ENCODE measurements at places on chromosomes 2 and 18.
A peak's percentile ranks its signal among the peaks of the same experiment; 100 is the strongest.

- no peak for DNase-seq
These were observed 20.2 kb upstream of the DARS1 start for GRCh38 chr2:136005462-136006196.

DNA sequence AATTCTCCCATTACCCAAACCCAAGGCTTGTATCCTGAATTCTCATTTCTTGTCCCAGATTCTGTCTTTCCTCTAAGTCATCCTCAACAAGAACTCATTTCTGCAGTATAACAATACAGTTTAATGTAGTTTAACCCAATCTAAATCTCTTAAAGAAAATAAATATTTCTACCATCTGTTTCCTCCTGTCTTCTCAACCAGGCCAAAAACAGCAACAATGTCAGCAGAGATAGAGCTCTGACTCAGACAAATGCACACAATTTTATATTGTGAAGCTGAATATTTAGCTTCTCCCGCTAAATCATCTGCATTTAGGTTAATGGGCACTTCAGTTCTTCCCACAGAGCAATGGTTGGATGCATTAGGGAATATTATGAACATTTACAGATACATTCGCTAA lies 35.7 kb upstream of the KYNU start:
- DNase-seq = no peak

GRCh38 chr2:200159829-200160781 lies 146.4 kb upstream of the SPATS2L start:
- no peak for DNase-seq

DNA sequence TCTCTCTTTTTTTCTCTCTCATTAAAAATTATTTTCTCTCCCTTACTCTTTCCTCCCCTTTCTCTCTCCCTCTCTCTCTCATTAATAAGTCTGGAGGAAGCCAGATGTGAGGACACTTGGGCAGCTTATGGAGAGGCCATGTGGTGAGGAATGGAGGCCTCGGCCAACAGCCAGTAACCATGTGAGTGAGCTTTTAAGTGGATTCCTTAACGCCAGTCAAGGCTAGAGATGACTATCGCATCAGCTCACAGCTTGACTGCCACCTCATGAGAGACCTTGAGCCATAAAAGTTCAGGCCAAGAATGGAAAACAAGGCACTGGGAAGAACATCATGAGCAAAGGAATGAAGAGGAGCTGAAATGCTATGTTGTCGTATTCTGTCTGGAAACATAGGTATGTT lies 39.1 kb downstream of the ETAA1 start:
- DNase-seq = no peak

- no peak for DNase-seq
These were observed 2.9 kb upstream of the CNOT11 start for GRCh38 chr2:101249826-101250225.

DNA sequence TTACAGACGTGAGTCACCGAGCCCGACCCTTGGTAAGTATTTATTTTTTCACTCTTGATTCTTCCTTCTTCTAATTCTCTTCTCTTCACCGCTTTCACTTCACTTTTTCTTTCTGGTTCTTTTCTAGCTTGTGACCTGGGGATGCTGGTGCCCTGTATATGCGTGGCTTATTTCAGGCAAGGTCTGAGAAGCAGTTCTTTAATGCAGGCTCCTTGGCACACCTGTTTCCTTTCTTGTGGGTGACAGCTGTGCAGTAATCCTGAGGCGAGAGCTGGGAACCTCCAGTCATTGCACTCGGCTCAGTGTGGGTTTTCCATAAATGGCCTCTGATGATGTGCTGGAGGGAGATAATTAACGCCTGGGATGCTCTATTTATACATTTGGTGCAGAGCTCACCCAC lies 193.8 kb downstream of the TSN start:
- DNase-seq = no peak

DNA sequence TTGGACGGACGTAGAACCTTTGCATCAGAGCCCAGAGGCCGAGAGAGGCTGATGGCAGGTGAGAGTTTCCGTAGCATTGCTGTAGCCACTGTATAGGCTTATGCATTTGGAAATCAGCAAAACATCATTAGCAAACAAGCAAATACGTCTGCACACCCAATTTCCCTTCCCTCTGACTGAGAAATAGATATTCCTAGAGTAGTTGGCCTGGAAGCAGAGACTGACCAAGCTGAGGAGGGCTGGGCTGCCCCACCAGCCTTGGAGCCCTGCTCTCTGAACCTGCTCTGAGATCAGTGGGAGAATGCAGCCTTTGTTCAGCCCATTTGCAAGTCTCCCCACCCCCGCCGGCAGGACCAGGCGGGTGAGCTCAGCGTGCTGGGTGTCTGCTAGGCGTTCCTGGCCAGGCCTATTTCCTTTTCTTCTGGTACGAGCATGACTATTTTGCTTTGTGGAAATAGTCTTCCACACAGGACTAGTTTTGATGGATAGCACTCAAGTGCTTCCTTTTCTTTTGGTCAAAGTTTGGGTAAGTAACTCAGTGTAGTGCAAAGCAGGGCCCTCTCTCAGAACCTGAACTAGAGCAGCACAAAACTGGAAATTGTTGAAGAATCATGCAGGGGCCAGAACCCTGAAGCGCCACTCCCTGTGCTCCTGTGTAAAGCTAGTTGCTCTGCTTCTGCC lies 21.9 kb upstream of the RNF149 start:
- no peak for DNase-seq

- DNase-seq = peak; percentile 6
These were observed 76.6 kb downstream of the LRRC30 start for GRCh38 chr18:7307526-7307925.

DNA sequence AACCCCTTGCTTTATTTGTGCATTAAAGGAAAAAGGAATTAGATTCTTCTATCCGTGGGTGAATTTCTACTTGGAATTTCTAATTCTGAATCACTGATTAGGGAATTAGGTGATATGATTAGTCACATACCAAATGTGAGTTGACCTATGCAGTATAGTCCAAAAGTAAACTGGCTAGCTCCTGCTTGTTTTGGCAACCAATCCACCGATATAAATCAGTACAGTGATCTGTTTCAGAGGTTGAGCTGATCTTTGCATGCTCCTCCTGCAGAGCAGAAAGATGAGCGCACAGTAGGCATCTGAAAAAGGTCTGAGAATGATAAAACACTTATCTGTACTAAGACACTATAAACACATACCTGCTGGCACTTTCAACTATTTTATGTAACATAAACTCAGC lies 86.6 kb downstream of the LRP1B start:
- no peak for DNase-seq

DNA sequence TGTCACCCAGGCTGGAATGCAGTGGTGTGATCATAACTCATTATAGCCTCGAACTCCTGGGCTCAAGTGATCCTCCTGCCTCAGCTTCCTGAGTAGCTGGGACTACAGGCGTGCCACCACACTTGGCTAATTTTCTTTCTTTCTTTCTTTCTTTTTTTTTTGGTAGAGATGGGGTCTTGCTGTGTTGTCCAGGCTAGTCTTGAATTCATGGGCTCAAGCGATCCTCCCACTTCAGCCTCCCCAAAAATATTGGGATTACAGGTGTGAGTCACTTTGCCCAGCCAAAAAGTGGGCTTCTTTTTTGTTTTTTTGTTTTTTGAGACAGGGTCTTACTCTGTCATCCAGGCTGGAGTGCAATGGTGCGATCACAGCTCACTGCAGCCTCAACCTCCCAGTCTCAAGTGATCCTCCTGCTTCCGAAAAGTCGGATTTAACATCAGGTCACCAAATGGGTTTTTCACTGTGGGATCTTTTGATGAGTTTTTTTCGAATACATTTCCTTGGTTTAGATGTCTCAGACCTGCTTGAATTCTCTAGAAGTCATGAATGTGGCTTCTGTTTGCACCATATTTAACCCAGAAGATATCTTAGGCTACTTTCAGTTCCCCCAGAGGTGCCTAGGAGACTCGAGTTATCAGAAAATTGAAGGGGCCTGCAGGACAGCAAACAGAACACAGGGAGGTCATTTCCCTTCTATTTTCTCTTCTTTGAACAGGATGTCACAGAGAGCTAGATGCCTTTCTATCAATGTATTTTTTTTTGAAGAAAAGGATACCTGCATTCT lies 8.9 kb downstream of the RAB31 start:
- DNase-seq = no peak

DNA sequence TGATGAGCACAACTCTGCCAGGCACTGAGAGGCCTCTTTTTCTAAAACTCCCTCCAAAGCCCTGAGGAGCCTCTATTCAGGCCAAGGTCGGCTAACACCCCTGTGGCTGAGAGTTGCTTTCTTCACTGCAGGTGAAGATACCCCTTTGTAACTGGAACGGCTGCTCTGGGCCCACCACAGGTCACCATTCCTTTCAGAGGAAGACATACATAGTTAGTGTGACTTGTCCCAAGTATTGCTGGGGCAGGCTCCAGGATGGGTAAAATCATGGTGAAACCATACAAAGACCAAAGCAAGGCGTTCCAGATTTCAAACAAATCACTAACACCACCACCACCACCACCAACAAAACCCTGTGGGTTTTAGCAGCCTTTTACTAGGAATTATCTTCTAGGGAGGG lies 36.8 kb downstream of the CHST10 start:
- no peak for DNase-seq
